ENCODE measurements at places on chromosomes 13 and 19. TPM values are rescaled to one million over a fixed set of nuclear protein-coding genes. Genes with fewer than 3 reads are reported as not detected.

CFAP97D2 gene
- not detected for total RNA-seq

KLK4 gene
- total RNA-seq: 0.29 TPM

PEX11G gene
- total RNA-seq: 2.9 TPM

DNA sequence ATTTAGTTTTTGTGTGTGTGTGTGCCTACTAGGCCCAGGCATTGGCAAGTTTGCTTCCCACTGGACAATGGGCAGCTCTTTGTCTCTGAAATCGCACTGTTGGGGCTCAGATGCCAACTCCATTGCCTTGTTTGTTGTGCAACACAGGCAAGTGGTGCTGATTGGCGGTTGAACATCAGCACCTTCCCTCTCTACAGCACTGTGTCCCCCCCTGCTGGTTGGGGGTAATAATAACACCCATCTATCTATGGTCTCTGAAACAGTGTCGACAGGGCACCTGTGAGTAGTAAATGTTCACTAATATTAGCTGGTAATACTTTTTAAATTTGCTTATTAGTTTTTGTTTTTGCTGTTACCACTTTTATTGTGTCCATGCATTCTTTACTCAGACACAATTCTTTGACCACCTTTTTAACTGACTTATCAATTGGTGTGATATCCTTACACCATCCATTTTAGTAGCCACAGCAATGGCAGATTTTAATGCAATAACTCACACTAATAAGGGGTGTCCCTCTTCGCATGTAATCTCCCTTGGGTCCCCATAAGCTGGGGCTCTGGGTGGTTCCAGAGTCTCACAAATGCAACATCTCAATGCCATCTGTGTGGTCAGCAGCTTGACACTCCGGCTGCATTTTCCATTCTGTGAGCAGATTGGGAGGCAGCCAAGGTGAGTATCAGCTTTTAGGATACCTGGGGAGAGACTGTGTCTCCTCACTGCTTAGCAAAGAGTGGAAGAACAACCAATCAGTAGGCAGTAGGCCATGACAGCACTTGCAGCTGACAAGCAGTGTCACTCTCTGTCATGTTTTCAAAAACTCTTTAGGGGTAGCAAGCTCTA lies 47.7 kb upstream of the UQCRFS1 start:
- DNase-seq: peak; percentile 31

DNA sequence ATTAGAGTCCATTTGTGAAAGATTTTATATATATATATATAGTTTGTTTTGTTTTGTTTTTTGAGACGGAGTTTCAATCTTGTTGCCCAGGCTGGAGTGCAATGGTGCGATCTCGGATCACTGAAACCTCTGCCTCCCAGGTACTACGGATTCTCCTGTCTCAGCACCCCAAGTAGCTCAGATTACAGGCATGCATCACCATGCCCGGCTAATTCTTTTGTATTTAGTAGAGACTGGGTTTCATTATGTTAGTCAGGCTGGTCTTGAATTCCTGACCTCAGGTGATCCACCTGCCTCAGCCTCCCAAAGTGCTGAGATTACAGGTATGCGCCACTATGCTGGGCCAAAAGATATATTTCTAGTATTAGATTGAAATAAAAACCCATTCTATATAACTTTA lies 4.0 kb upstream of the ZNF701 start:
- DNase-seq: no peak

GRCh38 chr19:56137405-56137804 lies 3.7 kb upstream of the ZNF444 start:
- peak; percentile 2 for DNase-seq

Measured in osteoblast (primary cell).